ENCODE measurements at places on chromosomes 4 and X.
A peak's percentile ranks its signal among the peaks of the same experiment; 100 is the strongest.

DNA sequence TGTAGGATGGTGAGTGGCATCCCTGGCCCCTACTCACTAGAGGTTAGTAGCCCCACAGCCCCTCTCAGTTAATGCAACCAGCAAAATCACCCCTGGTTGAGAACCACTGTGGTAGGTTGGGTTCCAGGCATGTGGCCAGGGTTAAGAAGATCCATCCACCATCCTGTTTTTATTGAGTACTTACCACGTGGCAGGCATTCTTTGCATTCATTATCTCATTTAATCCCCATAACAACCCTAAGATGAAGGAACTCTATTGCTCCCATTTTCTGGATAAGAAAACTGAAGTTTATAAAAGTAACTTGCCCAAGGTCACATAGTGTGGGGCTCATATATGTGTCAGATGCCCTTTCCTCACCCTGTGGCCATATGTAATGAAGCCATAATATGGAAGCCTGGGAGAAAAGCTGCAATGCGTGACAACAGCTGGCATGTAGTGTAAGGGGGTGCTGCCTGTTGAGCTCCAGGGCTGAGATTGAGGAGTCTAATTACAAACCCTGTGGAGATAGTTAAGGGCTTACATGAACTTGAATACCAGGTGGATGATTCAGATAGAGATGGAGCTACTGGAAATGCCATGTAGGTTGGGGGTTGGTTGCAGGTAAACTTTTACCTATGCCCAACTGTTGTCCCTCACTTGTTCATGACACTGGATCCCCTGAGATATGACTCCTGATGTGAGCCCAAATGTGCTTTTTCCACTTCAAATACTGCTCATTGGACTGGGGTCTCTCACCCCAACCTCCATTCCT, 100.2 kb upstream of the PGRMC2 start:
- no peak for DNase-seq

- DNase-seq, result peak; percentile 56
Observed at GRCh38 chr4:125316791-125317524, 2.2 kb downstream of the FAT4 start.

- no peak for DNase-seq
Observed at GRCh38 chr4:90118527-90119195, 8.5 kb upstream of the CCSER1 start.

GRCh38 chr4:69531251-69531650, 35.5 kb upstream of the UGT2B4 start:
- DNase-seq, result no peak

DNA sequence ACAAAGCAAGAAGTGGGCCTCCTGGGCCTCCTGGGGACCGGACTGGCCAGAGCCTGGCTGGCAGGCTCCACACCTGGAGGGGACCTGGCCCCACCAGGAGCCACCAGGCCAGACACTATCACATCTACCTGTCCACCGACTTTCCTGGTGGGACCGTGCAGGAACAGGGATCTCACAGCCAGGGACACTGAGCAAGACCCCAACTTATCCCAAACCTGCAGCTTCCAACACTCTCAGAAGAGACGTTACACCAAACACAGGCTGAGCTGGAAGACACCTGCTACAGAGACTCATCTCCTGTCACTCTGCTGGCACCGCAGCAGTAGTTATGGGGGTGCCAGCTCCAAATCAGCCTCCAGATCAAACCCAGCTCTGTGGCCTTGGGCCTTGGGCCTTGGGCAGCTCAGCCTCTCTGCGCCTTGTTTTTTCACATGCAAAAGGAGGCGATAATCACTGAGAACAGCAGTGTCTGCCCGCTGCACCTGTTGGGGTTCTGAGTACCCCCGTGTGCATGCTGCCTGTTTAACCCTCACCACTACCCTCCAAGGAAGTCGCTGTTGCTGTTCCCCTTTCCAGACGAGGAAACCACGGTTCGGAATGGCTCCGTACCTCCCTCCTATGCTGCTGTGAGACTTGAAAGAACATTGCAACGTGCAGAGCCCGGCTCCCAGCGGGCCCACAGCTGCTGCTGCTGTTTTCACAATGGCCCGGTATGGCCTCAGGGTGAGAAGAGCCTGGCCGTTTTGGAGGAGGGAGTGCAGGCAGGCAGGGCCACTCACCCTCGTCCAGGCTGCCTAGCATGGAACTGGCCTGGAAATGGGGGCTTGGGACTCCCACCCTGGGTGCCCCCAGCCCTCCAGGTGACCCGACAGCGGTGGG, 69.6 kb downstream of the ADRA2C start:
- no peak for DNase-seq

- DNase-seq, result peak; percentile 91
Observed at GRCh38 chrX:153667956-153668396, 5.6 kb downstream of the PNCK start.

DNA sequence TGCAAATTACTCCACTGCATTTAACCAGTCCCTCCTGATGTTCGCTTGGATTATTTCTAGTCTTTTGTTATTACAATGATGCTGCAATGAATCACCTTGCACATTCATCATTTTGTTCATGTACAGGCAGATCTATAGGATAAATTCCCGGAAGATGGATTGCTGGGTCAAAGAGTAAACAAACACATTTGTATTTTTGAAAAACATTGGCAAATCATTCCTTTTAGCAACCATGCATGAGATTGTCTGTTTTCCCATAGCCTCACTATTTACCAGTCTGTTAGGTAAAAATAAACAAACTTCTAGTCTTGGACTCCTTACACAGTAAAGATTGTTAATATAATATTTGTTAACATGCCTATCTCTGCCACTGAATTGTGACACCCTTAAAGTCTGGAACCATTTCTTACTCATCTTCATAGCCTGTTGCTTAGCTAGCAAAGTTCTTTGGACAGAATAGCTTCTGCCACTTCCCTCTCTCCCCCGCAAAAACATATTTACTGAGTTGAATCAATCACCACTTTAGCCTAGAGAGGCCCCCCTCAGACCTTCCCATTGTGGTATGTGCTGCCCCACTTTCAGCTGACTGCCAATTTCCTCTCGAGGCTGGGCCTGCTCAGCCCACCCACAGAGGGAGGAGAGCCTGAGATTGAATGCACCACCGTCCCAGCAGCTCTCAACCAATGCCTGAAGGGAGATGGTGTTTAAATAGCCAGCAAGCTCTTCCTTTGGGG, 108.4 kb upstream of the ATXN3L start:
- no peak for DNase-seq

DNA sequence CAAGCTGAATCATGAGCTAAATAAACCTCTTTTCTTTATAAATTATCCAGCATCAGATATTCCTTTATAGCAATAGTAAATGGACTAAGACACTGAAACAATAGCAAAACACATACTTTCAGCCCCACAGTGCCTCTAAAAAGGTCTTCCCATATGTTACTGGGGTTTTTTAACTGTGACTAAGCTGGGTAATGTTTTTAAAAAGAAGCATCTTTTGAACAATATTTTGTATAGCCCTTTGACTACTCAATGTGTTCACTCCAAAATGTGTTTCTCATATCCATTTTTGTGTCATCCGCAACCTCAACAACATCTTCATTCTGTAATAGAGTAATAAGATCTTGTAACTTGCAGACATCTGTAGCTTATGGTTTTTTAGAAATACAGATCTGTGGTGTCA, 218.7 kb upstream of the S100G start:
- no peak for DNase-seq

DNA sequence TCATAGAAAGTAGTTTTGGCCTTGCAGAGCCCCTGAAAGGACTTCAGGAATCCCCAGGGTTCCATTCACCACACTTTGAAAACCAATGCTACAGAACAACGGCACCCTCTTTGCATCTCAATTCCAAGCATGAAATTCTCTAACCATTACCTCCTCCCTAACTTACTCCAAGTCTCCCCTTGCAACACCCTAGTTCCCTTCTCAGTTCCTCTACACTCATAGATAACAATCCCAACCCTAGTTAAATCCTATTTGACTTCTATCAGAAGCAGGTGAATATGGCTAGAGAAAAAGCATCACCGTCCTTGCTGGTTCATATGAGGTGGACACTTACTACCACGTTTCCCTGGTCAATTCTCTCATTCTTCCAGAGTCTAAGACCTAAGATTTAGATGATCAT, 2.4 kb downstream of the RCHY1 start:
- no peak for DNase-seq

DNA sequence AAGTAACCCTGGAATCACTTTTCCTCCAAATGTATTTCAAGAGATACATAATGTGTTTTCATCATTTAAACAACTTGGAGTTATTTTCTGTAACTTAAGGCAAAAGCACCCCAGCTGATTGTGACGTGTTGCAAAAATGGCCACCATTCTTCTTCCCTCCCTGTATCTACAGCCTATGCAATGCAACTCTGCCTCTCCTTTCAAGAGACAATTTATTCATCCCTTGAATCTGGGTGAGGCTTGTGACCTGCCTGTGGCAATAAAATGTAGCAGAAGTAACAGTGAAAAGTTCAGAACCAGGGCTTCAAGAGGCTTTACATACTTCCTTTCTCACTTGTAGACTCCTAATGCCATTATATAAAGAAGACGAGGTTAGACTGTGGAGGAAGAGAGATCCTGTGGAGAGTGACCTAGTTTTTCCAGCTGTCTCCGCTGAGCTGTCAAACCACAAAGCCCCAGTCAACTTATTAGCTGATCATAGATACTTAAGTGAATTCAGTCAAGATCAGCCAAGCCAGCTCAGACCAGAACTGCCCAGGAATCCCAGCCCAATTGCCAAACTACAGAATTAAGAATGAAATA, 81.0 kb upstream of the KLF3 start:
- DNase-seq, result no peak

- no peak for DNase-seq
Observed at GRCh38 chr4:151517896-151518295, 108.9 kb downstream of the FHIP1A start.

DNA sequence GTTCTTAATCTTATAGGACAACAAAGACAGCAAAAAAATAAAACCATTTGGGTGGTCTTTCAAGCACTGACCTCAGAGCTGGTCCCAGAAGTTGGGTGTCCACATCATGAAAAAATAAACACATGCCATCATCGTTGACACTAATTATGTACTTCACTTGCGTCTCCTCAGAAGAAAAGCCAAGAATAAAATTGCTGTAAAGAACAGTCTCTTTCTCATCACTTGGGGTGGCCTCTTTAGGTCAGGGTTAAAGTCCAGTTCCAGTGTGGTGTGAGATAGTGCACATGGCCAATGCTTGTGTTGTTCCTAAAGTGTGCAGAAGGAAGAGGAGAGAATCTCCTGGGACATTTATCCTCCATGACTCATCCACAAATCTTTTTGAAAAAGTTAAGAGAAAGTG, 49.5 kb upstream of the IBSP start:
- DNase-seq, result no peak

DNA sequence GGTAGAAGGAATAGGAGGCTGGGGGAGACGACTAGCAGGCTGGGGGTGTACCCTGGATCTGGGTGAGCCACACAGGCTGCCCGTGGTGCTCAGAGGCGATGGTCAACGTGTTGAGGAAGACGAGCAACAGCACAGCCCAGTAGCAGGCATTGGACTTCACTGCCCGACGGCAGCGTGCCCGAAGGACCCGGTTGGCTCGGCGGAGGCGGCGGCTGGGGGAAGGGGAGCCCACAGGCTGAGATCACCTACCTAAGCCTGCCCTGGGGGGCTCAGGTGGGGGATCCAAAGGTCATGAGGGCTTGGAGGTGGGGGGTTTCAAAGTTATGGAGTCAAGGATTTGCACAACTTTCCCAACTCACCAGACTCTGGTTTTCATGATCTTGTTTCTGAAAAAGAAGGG, 7.3 kb downstream of the CACNA1F start:
- DNase-seq, result no peak

DNA sequence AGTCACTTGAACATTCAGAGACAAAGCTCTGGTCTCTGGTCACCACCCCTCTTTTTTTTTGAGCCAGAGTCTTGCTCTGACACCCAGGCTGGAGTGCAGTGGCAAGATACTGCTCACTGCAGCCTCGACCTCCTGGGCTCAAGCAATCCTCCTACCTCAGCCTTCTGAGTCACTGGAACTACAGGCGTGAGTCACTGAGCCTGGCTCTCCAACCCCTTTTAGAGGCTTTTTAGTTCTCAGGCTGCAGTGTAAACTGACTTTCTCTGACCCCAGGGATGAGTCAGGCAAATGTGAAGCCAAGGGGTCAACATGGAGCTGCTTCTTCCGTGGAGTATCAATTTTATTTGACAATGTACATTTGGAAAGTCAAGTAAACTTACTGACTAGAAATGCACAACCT, 229.2 kb downstream of the PTTG2 start:
- no peak for DNase-seq

DNA sequence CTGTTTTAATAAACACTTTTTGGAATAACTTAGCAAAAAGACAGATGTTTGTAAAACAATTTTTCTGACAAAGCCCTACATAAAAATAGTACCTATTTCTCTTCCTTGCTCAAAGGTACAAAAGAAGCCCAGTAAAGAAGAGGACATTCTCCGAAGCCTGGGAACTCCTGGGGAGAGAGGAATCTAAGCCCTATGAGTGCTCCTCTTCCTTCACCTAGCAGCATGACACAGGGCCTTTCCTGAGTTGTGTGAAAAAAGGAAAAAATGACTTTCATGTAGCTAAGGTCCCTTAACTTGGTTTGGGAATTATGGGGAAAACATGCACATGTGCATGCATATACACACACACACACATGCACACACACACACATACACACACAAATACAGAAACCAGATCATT, 586.9 kb downstream of the TMA16 start:
- DNase-seq, result no peak

GRCh38 chrX:10395179-10395578, 225.2 kb downstream of the MID1 start:
- DNase-seq, result no peak

GRCh38 chrX:43949669-43950068, 23.5 kb downstream of the NDP start:
- peak; percentile 35 for DNase-seq

GRCh38 chrX:77938083-77938680, 27.7 kb downstream of the ATP7A start:
- DNase-seq, result no peak

DNA sequence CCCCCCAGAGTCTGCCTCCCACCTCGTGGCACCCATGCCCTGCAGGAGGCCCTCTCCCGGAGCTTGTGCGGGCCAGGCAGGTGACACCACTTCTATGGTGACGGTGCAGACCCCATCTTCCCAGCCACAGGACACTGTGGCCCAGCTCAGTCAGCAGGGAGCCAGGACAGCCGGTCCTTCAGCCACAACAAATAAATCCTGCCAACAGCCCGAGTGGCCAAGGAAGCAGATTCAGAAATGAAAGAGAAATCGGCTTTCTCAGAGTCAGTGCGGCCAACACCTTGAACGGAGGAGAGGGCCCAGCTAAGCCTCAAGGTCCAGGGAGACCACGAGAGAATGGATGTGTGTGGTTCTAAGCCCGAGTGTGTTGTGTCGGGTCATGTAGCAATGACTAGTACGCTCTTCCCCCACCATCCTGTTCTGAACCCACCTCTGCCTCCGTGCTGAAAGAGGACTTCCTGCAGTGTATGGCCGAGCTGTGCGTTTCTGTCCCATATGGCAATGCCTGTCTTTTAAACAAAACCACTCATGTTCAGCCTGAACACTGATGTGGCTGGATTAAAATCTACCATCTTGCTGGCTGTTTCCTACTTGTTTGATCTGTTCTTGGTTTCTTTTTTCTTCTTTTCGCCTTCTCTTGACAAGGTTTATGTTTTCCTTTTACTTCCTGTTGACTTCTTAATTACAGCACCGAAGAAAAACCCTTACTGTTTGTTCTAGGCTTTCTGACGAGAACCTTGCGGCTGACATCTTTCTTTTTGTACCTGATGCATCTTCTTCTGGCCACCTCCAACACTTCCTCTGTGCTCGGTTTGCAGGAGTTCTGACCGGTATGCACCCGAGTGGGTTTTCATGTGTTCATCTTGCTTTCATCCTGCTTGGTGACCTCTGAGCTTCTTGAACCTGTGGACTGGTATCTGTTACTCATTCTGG, 53.1 kb downstream of the GAK start:
- DNase-seq, result no peak

Data from left ventricle myocardium superior (tissue), 1 donor.